Right lobe of liver (tissue), 6 donors: ENCODE measurements at places on chromosomes 5 and 9.

- DNase-seq, result no peak
Observed at GRCh38 chr9:116506685-116507084, 180.4 kb upstream of the TRIM32 start.

- no peak for DNase-seq
Observed at GRCh38 chr9:125141251-125141650, 2.1 kb downstream of the SCAI start.

- DNase-seq, result no peak
Observed at GRCh38 chr5:135208903-135209721, 175.1 kb upstream of the PITX1 start.

DNA sequence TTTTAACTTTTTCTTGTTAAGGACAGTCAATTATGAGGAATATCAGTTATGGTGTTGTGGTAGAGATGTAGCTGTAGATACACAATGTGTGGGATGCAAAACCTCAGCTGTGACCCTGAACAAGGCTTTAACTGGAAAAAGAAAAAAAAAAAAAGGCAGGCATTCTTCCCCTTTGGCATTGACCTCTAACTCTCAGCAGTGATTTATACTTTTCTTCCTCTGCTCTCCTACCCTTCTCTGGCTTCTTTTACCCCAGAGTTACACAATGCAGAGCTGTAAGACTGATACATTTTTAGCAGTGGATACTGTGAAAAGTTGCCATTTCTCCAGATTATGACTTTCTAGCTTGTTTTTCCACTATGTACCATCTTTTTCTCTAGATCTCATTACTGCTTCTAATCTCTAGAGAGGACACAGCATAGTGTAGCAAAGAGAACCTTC lies 2.0 kb downstream of the CTNNAL1 start:
- no peak for DNase-seq

DNA sequence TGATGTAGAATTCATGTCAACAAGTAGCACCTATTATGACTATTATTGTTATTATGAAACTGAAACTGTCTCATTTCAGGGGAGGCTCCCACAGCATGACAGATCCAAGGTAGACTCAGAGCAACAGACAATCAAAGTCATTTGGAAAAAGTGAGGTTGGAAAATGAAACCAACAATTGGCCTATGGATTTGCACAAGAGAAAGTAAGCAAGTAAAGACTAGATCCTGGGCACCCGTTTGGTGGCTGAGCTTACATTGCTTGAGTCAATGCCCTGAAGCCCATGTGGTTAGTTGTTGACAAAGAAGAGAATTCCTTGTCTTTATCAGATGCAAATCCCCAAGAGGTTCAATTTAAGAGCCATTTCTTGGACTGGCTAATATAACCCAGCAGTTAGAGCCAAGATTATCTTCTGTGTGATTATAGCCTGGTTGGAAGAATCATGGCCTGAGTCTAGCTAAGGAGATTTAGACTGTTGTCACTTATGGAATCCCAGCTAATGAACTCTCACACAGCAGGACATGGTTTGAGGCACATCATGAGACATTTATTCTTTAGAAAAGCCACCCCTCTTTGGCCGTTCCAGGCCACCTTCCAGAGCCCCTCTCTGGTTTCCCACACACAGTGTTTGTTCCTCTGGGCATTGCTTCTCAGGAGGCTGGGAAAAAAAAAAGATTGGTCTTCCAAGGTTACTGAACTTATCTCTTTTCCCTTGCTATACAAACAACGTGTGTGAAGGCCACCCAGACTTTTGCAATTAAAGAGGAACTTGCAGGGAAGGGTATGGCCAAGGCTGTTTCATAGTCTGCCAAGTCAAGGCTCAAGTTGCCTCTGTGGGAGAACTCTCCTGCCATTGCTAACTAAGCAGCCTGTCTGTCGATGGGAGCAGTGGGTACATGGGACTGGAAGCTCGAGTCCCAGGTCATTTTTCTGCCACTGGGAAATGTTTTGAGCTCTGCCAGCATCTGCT lies 399.5 kb downstream of the ENC1 start:
- DNase-seq, result no peak

DNA sequence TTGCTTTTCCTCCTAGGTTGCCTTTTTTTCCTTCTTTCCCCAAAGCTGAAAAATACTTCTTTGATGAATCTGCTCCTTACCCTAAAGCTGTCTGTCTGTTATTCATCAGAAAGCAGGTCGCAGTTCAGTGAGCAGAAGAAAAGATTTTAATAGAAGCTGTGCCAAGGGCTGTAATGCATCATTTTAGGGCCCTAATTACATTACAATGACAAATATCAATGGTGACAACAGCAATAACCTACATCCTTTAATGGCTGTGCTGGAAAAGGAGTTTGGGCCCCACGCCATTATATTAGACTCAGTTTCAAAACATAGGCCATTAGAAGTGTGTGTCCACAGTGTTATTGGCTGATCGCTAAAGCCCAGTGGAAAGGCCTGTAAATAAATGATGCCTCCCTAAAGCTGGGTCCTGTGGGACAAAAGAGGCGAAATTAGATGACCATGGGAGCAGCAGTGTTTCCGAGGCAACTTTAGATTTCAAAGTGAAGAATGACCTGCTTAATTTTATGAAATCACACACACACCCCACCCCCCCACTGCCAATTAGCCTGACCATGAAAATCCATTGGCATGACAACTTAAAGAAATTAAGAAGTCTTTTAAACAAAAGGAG lies 38.4 kb downstream of the TLE4 start:
- no peak for DNase-seq

DNA sequence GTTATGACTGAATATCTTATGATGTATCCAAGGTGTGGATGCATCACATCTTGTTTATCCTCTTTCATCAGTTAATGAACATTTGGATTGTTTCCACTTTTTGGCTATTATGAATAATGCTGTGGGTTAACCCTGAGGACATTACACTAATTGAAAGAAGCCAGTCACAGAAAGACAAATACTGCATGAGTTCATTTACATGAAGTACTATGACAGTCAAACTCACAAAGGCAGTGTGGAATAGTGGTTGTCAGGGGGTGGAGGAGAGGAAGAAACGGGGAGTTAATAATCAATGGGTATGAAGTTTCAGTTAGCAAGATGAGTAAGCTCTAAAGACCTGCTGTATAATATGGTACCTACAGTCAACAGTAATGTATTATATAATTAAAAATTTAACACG lies 409.4 kb upstream of the CTNND2 start:
- DNase-seq, result no peak

DNA sequence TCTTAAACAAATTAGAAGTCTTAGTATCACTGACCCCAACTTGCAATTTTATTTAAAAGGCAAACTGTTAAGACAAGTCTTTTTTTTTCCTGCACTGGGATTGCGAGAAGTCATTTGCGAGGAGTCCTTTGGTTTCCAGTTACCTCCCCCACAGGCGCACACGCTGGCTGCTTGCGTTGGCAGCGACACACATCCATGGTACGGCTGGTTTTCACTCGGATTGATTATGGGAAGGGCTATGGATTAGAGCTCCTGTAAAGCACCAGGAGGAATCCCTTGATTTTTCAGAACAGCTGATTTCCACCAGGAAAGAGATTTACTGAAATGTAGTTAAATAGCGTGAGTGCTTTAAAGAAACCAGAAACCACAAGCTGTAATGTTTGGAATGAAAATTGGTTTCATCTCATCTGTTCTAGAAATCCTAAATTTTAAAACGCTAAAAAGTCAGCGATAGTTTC lies 737 bp downstream of the SLC1A3 start:
- peak; percentile 38 for DNase-seq

DNA sequence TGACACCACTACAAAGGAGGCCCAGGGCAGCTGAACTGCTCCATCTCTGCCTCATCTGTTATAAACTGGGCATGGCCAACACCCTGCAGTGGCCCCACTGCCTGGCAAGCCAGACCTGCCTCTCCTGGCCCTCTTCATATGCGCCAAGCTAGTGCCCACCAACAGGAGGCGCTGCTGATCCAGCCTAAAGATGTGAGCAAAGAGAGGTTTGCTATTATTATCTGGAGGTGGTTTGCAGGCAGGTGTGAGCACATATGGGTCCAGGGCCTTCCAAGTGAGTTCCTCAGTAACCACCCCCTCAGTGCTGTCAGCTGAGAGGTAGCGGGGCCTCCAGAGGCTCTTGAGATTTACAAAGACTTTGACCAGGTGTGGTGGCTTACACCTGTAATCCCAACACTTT lies 232.2 kb downstream of the SYK start:
- DNase-seq, result no peak

DNA sequence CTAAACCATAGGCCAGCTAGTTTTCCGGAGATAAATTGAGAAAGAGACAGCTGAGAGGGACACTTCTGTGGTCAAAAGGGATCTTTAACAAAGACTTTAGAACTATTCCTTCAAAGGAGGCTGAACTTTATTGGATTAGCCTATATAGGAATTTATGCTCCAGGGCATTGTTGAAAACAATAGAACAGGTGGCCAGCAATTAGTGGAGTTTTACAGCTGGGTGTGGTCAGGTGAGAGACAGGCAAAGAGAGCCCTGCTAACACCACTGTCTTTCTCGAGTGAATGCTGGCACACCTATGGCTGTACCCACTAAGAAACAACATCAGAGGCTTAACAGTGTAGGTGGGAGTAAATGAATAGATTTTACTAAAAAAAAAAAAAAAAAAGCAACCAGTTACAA lies 16.7 kb upstream of the TLR4 start:
- no peak for DNase-seq

GRCh38 chr5:177609076-177610059 lies 9.4 kb downstream of the B4GALT7 start:
- DNase-seq, result no peak

GRCh38 chr9:121690766-121691165 lies 39.3 kb downstream of the DAB2IP start:
- no peak for DNase-seq

DNA sequence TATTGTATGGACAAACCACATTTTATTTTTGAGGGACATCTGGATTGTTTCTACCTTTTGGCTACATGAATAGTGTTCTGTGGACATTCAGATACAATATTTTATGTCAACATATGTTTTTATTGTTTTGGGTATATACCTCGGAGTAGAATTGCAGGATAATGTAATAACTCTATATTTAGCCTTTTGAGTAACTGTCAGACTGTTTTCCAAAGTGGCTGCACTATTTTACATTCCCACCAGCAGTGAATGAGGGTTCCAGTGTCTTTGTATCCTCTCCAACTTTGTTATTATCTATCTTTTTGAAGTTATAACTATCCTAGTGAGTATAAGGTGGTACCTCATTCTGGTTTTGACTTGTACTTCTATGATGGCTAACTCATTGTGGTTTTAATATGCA lies 11.0 kb downstream of the NDUFS4 start:
- DNase-seq, result no peak

GRCh38 chr5:121982893-121983285 lies 21.1 kb downstream of the SRFBP1 start:
- no peak for DNase-seq

DNA sequence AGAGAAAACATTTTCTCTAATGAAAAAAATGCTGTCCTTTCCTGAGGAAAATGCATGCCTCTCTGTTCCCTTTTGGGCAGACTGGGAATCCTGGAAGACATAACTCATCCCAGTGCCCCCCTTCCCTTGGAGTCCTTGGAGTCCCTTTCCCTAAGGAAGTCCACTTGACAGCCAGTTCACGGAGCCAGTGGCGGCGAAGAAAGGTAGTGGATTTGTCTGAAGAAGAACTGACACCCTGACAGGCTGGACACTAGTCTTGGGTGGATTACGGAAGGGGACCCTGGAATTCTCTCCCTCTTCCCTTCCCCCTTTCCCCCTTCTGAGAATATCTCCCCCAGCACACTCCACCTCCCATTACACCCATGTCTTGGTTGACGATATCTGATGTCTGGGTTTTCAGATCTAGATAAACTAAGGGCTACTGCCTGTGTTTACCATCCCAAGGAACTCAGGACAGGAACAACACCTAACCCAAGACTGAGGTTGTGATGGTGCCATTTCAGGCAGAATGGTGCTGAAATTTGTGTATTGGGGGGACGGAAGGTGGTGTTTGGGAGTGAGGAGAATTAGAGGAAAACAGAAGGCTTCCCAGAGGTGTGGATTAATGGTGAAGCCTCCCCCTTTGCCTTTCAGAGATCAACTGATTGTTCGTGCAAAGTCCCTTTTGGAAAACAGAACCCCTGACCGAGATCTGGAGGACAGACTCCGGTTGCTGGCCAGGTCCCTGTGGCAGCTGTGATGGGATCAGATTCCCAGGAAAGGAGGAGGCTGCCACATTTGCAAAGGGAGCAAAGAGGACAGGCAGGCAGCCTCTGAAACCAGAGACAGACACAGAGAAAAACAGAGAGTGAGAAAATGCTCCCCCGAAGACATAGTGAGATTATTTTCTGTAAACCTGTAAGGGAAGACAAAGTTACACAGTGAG lies 704 bp downstream of the SPARC start:
- no peak for DNase-seq

DNA sequence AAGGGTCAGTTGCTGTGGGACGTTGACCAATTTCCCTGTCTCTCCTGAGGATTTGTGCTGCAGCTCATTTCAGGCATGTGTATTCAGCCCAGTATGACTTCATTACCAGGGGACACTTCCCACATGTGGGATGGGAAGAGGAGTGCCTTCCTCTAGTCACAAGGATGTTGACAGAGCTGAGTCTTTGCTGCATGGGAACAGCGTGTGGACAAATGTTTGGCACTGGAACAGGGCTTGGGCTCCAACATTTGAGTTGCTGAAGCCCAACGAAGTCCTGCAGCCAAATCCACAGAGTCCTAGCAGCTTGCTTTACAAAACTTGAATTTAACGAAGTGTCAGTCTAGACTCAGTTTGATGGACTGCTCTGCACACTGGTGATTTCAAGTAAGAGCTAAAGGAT lies 283.2 kb downstream of the SH3GL2 start:
- DNase-seq, result no peak

DNA sequence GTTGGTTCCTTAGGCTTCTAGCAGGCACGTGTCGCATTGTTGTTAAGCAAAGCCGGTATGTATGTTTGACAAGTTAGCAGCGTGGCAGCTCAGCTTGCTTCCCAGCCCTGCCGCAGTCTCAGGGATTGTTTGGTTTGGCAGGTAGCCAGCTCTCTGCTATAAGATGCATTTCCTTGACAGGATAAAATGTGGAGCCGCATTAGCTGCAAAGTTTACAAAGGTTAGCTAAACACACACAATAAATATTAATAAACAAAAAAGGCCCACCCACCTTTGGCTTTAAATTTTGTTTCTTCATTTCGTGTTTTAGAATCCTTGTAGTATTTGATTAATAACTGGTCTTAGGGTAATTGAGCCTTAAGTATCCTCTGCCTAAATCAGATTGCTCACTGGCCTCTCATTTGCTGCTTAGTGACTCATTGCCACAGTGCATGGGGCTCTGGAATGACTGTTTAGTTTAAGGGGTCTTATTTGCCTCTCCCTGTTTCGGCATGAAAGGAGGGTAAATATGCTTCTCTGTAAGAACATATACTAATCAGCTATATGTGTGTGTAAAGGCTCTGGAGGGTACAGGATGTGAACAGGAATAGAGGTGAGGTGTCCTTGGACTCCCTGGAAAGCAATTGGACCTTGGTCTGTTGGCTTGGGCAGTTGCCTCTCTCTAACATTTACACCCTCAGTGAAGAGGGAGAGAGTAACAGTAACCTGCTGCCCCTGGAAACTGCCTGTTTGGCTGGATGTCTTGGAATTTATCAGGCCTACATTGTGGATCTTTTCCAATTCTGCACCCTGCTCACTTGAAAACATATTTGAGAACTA lies 122.0 kb downstream of the GDNF start:
- no peak for DNase-seq

- DNase-seq, result no peak
Observed at GRCh38 chr5:59178482-59178881, 595.6 kb downstream of the RAB3C start.
